ENCODE measurements at places on chromosomes 4 and X.

- DNase-seq, result no peak
Measured at GRCh38 chr4:25043548-25043947, 12.8 kb upstream of the LGI2 start.

GRCh38 chr4:108320061-108320460 lies 151.3 kb upstream of the LEF1 start:
- no peak for DNase-seq

DNA sequence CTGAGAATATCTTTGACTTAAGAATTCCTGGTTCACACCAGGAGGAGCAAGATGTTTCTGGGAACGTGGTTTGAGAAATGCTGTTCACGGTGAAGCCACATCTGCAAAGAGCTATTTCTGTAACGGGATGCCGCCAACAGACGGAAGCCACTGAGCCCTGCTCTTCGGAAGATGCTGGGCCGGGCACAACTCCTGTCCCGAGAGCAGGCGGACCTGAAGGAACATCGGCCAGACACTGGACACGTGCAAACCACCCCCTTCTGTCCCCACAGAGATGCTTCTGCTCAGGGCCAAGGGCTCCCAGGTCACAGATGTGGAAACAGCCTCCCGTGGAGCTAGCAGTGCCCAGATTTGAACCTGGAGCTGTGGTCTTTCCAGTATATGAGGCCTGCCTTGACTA lies 24.3 kb downstream of the HMX1 start:
- no peak for DNase-seq

DNA sequence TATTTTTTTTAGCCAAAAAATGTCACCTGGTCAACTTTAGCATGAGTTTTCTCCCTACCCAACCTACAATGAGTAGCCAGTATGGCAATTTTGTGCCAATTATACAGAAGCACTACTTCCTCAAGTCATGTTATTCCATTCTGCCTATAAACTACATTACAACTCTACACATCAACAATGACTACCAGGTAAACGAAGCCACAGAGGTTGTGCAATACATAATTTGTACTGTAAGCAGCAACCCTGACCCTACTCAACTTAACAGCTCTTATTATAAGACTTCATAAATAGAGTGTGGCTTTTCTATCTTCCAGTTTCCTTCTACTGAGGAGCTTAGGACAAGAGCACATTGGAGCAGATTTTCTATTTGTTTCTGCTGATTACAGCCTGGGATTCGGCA lies 160.5 kb downstream of the HS3ST1 start:
- DNase-seq, result no peak

DNA sequence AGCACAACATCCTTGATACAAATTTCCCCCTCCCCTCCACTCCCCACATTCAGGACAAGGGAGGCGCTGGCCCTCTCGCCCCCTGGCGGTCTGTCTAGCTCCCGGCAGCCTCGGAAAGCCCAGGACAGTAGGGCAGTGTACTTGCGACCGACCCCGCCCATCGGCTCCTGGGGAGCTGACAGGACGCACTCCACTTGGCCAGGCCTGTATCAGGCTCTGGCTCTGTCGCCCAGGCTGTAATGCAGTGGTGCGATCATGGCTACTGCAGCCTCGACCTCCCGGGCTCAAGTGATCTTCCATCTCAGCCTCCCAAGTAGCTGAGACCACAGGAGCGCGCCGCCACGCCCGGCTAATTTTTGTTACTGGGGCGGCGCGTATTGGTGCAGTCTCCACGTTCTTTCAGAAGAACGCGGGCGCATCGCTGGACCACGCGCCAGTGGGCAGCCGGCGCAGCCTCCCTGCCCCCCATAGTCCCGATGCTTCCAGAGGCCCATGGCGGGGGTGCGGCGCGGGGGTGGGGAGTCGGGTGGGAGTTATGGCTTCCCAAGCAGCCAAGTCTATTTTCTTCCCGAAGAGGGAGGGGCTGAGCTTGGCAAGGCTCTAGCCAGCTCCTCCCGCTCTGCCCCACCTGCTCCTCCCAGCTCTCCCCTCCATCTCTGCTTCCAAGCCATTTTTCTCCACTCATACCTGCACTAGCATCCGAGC lies 7.8 kb upstream of the AKAP14 start:
- no peak for DNase-seq

DNA sequence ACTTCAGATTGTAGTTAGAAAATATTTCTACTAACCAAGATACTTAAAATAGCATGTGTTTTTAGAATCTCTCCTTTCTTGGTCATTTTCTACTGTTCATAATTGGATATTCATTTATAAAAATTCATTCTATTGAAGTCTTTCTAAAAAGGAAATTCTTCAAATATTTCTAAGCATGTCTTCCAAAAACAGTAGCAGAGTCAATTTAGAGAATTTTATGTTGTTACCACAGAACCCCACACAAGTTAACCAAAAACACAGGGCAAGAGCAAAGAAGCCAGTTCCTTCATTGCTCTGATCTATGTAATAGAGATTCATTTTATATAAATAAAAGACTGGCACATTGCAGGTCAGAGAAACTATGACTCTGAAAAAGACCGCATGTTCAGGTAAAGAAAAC lies 345.1 kb upstream of the PITX2 start:
- no peak for DNase-seq

DNA sequence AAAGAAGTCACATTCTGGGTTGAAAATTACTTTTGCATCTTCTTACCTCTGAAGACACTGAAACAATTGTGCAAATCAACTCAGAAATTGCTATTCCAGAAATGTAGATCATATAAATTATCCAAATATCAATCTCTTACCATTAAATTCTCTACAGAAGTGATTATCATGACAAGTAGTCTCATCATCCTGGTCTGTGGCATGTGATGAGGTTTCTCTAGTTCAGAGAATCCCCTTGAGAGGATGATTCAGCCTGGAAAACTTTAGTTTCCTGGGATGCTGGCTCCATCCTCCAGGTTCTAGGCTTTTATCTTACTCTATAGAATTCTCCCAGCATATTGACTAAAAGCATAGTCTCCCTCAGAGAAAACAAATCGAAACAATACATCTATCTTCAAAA lies 76.2 kb upstream of the S100G start:
- DNase-seq, result no peak

DNA sequence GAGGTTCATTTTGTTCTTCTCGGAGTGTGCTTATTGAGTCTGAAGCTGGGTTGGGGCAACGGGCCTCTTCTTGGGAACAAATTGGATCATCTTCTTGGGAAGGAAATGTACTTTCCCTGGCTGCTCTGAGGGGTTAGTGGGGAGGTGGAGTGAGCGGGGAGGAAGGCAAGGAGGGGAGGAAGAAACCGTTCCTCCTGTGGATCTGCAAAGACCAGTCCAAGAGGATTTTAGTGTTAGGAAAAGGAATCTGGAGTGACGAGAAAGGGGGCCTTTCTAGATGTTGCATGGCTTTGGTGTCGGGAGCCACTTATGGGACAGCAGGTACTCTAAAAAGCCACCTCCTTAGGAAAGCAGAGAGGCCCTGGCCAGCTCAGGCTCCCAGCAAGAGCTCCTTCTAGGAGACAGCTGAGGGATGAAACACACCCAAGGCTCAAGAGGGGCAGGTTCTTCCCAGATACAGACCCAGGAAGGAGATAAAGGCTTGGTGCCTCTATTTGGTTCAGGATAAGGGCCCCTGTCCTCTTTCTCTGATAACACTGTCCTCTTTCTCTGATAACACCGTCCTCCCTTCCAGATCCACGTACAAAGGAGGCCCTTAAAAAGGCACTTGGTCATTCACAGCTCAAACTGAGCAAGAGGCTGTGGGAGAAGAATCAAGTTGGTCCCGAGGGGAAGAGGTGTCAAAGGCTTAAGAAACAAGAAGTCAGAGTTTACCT lies 451 bp downstream of the SOD3 start:
- no peak for DNase-seq

DNA sequence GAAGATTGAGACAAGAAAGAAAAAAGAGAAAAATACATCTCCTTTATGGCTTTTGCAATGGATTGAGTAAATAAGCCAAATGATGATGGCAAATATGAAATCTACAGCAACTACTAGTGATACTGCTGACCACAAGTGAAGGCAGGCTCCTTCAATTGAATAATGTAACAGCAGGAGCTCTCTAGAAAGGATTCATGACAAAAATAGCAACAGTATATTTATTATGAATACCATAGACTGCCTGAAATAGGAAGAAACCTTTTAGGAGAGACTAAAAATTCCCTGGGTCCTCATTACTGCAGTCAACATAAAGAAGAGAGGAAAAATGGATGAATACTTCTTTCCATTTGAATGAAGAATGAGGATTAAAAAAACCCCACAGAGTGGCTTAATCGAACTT lies 306.8 kb upstream of the ANXA10 start:
- no peak for DNase-seq

- peak; percentile 17 for DNase-seq
Measured at GRCh38 chrX:136250191-136251040, 784 bp downstream of the MAP7D3 start.

DNA sequence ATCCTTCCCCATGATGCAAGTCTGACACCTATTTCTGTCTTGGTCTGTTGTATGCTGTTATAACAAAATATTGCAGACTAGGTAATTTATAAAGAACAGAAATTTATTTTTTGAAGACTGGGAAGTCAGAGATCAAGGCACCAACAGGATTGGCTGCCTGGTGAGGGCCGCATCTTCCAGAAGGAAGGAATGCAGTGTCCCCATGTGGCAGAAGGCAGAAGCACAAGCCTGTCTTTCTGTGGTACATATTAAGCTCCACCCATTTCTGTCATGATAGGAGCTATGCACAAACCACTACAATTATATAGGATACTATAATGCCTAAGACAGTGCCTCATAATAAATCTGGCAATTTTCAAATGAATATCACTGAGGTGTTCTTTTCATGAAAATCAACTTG lies 502.3 kb upstream of the DIAPH2 start:
- DNase-seq, result peak; percentile 10

DNA sequence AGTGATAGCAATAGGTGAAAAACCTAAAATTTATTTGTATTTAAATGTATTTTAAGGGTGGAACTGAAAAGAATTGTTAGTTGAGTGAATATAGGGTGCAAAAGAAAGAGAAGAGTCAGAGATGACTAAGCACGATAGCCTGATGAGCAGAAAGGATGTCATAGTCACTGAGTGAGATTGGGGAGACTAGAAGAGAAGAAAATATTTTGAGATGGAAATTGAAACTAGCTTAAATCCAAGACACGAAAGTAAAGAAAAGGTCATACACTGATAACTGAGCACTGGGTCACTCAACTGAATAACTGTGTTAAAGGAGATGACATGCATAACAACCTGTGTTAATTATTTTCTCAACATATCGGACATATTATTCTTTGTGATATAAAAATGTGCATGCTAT lies 55.5 kb downstream of the SPANXN4 start:
- no peak for DNase-seq
